ENCODE measurements at places on chromosomes 11 and 22.

- DNase-seq, result no peak
Measured at GRCh38 chr11:8676458-8676857, 6.0 kb downstream of the TRIM66 start.

DNA sequence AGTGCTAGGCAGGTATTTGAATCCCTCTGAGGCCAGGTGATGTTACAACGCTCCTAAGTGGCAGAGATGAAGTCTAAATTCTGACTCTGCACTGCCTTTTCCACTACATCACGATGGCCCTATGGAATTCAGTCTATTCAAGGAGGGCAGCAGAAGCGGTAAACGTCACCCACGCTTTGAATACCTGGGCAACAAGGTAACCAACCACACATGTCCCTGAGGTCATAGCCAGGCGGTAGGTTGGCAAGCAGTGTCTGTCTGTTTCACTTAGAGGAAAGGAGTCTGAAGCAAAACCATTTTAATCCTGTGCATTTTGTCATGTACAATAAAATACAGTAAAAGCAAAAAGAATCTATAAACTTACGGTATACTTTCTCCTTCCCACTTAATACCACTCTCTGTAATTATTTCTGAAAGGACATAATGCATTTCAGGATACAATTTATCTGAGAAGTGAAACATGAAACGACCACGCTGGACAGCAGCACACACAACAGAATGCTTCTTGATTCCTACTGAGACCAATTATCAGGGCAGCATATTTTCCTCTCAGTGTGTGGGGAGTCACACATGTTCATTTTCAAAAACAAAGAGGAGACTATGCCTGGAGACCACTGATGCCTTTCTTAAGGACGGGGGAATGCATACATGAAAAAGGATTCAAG is 51.3 kb downstream of the PRDM10 start:
- no peak for DNase-seq

- DNase-seq, result peak; percentile 32
Measured at GRCh38 chr11:118609380-118610224, 2.2 kb downstream of the PHLDB1 start.

DNA sequence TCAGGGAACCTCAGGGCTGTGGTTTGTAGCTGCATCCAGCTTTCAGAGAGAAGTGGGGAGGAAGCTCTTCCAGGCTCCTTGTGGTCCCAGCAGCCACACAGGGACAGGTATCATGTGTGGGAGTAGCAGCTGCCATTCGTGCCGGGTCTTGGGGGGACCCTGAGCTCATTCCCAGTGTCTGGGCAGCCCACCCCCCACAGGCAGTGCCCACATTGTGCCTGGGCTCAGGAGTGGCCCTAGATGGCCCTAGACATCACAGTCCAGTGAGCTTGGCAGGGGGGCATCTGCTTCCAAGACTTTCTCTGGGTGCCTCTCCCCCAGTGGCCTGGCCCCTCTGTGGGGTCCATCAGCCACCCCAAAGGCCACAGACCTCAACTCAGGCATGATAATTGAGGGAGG is 619.7 kb downstream of the BRD1 start:
- no peak for DNase-seq

DNA sequence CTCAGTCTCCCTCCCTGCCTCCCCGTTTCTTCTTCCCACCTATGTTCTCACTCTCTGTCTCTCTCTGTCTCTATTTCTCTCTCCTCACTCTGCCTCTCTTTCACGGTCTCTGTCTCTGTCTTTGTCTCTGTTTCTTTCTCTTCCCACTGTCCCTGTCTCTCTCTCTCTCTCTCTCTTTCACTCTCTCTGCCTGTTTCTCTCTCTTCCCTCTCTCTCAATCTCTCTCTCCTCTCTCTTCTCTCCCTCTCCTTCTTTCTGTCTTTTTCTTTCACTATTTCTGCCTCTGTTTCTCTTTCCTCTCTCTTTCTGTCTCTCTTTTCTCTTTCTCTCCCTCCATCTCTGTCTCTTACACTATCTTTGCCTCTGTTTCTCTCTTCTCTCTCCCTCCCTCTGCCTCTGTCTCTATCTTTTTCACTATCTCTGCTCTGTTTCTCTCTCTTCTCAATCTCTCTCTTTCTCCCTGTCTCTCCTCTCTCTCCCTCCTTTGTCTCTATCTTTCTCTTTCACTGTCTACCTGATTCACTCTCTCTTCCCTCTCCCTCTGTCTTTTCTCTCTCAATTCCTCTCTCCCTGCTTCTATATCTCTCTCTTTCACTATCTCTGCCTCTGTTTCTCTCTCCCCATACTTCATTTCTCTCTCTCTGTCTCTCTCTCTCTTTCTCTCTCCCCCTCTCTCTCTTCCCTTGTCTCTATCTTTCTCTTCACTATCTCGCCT is 5.4 kb downstream of the APLNR start:
- DNase-seq, result no peak

DNA sequence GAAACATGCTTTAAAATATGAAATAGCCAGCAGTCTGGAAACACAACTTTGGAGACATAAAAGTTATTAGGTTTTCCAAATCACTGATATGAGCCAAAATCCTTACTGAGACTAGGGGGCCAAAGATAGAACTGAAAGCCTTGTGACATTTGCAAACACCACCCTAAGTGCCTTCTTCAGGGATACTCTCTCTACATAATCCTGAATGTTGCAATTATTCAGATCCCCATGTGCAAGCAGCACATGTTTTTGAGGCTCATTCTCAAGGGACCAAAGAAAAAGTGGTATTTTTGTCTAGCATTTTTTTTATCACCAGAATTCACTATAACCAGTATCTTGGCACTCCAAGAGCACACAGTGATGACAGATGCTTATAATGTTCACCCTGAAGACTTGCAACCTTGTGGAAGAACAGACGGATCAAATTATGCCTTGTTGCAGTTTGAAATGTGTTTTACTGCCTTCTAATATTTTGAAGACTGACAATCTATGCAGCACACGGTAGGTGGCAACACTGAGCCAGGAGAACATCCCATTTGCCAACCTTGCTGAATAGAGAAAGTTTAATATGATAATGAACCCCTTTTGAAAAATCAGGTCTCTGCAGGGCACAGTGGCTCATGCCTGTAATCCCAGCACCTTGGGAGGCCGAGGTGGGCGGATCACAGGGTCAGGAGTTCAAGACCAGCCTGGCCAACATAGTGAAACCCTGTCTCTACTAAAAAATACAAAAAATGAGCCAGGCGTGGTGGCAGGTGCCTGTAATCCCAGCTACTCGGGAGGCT is 78.5 kb downstream of the PLEKHA7 start:
- peak; percentile 24 for DNase-seq

DNA sequence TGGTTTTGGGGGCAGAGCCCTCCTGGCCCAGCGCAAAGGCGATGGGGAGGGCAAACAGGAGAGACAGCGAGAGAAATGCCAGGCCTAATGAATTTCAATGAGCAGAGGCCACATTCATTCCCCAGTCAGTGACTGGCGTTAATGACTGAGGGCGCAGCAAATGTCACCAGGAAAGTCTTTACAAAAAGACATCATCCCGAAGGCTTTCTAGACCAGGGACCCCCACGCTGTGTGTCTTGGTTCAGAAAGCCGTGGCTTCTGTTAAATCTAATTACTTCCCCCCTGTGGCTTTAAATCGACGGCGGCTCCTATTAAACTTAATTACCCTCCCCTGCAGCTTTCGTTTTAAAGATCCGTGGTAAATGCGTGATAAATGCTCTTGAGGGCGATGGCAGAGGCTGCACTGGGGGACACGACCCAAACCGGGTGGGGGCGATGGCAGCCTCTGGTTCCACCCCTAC is 1.6 kb upstream of the FGF19 start:
- DNase-seq, result no peak

Data from kidney capillary endothelial cell (primary cell).